ENCODE measurements at places on chromosomes 11 and 22.

DNA sequence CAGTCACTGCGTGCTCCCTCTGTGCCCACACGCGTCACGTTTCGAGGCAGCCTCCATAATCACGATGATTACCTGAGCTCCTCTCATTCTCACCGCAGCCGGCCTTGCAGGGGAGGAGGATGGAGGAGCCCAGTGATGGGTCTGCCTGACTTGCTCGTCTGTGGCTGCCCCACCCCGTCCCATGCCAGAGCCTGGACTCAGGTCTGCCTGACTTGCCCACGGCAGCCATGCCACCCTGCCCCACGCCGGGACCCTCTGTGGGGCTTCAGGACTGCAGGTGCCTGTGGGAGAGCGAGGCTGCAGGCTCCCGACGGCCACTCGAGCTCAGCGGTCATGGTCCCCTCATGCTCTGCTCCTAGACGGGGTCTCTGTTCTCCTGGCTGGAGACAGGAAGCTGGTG lies 1025.1 kb downstream of the BRD1 start:
- DNase-seq, result no peak

- no peak for DNase-seq
Measured at GRCh38 chr11:134731213-134731961, 319.3 kb upstream of the B3GAT1 start.

- DNase-seq, result no peak
Measured at GRCh38 chr11:102837156-102837555, 6.3 kb downstream of the MMP3 start.

- no peak for DNase-seq
Measured at GRCh38 chr11:19961225-19961624, 199.1 kb downstream of the DBX1 start.

GRCh38 chr11:61091373-61092279 lies 10.7 kb upstream of the CD5 start:
- no peak for DNase-seq

GRCh38 chr11:125036933-125037332 lies 26.2 kb upstream of the SLC37A2 start:
- no peak for DNase-seq

DNA sequence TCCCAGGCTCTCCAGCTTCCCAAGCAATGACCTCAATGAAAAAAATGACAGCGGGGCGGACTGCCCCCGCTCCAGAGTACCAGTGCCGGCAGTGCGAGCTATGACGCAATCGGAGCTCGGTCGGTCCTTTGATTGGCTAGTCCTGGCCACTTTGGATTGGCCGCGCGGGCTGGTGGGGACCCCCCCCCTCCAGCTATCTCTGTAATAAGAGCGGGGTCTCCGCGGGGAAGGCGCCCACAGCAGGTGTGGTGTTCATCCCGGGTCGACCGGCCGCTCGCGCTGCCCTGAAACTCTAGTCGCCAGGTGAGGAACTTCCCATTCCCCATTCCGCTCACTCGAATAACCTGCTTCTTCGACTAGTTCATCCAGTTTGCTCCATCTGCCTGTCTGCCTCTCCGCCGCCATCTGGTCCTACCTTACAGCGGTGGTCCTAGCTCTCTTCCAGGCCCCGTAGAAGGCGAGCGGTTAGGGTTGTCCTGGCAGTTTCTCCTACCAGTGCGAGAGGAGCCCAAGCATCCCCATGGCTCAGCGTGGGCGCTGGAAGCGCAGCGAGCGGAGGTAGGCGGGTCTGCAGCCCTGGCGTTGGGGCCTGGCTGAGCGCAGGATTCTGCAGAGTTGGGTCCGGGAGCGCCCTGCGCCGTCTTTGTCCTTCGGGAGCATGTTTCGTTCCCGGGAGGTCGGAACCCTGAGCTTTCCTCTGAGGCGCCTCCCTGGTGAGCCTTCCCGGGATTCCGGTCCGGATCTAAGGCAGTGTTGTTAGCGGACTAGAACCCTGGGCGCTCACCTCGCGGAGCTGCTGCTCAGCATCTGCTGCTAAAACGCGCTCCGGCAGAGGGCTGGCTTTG lies at the start of gene CALCB:
Gene CALCB (plus strand): TSS at position 233 of the 845 bp plus-strand sequence. CDS start 1,126 bp downstream, outside the sequence.
- peak; percentile 16 for DNase-seq

DNA sequence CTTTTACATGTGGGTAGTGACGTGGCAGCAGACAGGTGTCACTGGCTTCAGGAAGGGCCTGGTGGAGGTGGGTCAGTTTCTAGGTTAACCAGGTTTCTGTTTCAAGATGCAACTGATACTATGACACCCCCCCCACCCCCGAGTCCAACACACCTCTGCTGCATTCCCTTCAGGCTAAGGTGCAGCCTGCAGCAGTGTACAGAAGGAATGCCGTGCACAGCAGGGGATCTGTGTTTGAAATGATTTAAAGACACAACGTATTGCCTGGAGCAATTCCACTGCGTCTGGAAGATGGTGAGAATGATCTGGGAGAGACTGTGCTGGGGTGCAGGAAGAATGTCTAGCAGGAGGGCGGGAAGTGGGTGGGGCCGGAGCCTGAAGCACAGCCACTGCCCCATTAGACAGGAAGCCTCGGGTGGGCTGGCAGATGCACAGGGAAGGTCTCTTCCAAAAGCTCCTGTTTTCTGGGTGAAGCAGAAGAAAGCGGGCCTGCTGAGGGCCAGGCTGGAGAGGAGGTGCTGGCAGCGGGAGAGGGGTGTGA lies 11.9 kb upstream of the TESMIN start:
- DNase-seq, result no peak

GRCh38 chr11:1260023-1260501 lies 37.2 kb downstream of the MUC5B start:
- peak; percentile 59 for DNase-seq

- DNase-seq, result no peak
Measured at GRCh38 chr11:11552529-11553087, 69.2 kb downstream of the GALNT18 start.

DNA sequence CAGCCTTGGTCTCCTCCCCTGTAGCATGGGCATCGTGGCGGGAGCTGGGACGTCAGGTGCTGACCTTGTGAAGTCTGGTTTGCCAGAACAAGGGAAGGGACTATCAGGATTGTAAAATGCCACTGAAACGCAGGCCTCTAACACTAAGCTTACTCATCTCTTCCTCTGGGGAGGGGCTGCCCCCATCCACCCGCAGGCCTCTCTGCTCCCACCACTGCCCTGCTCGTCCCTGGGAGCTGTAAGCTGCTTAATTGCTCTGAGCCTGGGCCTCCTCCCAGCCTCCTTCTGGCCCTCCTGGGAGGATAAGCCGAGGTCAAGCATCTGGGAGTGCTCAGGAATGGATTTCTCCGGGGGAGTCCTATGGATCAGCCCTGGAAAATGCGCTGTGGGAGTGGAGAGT lies 8.4 kb downstream of the SHISAL1 start:
- DNase-seq, result no peak

DNA sequence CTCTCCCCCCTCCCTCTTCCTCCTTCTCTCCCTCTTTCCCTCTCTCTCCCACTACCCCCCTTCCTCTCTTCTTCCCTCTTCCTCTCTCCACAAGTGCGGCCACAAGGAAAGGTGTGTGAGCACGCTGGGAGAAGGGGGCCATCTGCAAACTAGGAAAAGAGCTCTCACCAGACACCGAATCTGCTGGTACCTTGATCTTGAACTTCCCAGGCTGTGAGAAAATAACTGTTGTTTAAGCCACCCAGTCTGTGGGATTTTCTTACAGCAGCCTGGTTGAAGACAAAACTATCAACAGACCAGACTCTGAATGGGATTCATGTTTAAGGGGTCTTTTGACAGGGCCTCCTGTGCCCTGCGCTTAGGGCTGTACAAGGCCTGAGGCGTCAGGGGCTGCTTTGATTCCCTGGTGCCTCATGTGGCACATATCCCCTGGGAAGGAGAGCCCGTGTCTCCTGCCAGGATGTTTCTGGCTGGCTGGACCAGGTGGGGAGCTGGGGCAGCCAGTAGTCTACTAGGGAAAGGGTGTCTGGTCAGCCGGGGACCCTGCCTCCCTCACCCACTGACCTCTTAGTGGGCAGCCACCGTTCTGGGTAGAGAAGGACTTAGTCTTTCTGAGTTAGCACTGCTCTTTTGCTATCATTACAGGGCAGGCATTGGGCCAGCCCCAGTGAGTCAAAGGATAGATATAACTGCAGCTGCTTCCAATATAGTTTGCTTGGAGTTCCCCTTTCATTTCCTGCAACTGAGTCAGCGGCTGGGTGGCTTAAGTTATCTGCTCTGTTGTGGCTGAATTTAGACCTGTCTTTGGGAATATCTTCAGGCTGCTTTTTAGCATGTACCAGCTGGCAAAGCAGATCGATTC lies 6.2 kb downstream of the PANX1 start:
- DNase-seq, result peak; percentile 13

DNA sequence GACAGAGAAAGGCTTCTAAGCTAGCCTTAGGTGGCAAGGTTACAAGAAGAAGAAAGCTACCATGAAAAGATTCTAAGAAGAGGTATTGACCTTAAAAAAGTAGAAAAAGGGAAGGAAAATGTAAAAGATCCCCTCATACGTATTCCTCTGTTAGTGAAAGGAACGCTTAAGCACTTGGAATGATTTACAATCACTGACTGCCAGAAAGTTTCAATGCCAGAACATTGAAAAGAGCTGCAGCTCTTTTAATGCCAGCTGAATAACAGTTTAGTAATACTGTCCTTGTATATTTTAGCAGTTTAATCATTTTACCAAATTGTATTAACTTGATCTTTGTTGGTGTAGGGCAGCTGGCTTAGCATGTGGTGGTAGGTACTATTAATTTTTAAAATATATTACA lies 650.7 kb downstream of the FAM181B start:
- no peak for DNase-seq

GRCh38 chr11:34072832-34073231 lies 21.3 kb downstream of the CAPRIN1 start:
- no peak for DNase-seq

GRCh38 chr11:110071197-110071596 lies 22.0 kb upstream of the ZC3H12C start:
- no peak for DNase-seq

- DNase-seq, result no peak
Measured at GRCh38 chr11:111792955-111793500, 26.8 kb upstream of the PPP2R1B start.

DNA sequence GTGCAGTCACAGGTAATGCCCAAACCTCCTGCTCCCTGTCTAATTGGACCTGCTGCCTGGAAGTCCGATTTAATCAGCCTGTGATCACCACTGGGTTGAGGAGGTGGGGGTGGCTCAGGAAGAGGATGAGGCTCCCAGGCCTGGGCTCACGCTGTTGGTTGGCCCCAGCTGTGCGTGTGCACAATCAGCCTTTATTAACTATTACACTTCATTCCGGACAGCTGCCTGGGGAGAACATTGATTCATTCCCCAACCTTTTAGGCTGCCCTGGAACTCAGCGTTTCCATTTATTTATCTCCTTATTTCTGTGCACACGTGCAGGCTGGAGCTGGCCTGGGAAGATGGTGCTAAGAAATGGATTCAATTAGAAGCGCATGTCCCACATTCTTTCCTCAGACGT lies 123.4 kb downstream of the DSCAML1 start:
- no peak for DNase-seq

GRCh38 chr11:60310407-60310998 lies 16.6 kb upstream of the MS4A6E start:
- DNase-seq, result no peak

- DNase-seq, result peak; percentile 47
Measured at GRCh38 chr11:8168485-8169257, at the start of gene RIC3. Gene RIC3, minus strand, starts transcription at chr11:8169025. Its CDS starts 36 bp downstream, at chr11:8168989.

DNA sequence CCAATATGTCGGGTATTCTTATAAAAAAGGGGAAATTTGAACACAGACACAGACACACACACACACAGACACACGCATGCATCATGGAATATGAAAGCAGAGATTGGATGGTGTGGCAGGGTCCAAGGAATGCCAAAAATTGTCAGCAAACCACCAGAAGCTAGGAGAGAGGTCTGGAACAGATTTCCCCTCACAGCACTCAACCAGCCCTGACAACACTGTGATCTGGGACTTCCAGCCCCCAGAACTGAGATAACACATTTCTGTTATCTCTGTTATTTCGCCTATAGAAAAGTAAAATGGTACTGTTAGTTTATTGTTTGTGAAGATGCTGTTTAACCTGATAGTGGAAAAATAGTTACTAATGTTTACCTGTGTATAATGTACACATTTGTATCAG lies 145.4 kb upstream of the ZBED5 start:
- no peak for DNase-seq

- DNase-seq, result no peak
Measured at GRCh38 chr11:90242894-90243416, 20.1 kb upstream of the CHORDC1 start.

GRCh38 chr11:103528596-103528995 lies 419.4 kb downstream of the DYNC2H1 start:
- DNase-seq, result no peak

GRCh38 chr22:50578776-50579310 lies 616 bp upstream of the CPT1B start:
- DNase-seq, result no peak

DNA sequence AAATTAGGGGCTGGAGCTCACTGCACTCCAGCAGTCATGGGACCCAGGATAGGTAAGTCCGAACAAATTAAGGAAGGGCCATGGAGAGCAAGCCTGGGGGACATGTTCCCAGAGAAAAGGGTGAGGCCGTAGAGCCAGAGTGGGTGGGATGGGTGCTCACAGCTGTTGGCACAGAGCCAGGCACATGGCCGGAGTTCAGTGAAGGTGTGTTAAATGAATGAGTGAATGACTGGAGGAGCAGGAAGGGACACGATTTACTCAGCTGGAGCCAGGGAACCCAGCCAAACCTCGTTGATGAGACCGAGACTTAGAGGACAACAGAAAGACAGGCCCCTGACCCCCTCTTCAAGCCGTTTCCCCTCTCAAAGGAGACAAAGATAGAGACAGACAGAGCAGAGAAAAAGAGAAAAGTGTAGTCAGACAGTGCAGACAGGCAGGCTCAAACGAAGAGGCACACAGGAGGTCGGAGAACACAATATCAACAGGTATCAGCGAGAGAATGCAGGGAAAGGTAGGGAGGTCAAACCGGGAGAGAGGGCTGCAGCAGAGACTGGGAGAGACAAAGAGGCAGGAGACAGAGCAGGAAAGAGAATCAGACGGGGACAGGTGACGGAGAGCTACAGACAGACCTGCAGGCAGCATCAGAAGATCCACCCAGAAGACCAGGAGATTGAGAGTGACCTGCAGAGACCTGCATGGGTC lies 590 bp downstream of the SLCO2B1 start:
- DNase-seq, result no peak

DNA sequence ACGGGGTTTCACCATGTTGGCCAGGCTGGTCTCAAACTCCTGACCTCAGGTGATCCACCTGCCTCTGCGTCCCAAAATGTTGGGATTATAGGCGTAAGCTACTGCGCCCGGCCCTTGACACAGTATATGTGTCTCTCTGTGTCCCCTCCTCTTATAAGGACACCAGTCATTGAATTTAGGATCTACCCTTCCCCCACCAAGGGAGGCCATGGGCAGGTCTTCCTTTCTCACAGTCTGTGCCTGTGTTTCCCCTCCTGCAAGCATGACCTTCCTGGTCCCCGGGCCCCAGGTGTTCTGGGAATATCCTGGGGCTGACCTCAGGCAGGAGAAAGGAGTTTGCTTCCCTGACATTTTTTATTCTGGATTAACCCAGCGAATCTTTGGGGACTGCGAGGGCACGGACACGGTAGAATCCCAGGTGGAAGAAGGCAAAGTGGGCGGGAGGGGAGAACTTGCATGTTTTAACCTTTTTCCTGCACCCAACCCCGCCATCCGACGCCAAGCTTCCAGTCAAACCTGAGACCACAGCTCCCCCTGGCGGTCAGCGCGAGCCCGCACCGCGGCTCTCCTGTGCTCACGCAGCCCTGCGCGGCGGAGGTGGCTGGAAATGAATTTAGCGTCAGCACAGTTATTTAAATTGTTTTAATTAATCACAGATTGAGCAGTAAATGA lies 42.1 kb upstream of the ISX start:
- DNase-seq, result peak; percentile 50

GRCh38 chr11:57364851-57365660 lies 15.9 kb downstream of the PRG3 start:
- DNase-seq, result no peak

Data from stimulated activated CD4-positive, alpha-beta T cell treated with anti-CD3 and anti-CD28 coated beads, Interleukin-4, amount 100 ng/mL, for 48 hours (primary cell).